ENCODE measurements at places on chromosomes 11 and 22. TPM values are rescaled to one million over a fixed set of nuclear protein-coding genes. Genes with fewer than 3 reads are reported as not detected.

SHISAL1 gene
- total RNA-seq = under 0.01 TPM

MPPED1 gene
- not detected for total RNA-seq

CRYAB gene
- 1.0 TPM for total RNA-seq

RELA gene
- 13.0 TPM for total RNA-seq

MAPK8IP2 gene
- 0.38 TPM for total RNA-seq

SCN2B gene
- not detected for total RNA-seq

OR51I1 gene
- not detected for total RNA-seq

TPBGL gene
- under 0.01 TPM for total RNA-seq

POU2AF1 gene
- not detected for total RNA-seq

CEP126 gene
- total RNA-seq = 0.38 TPM

GPHA2 gene
- not detected for total RNA-seq

All from bladder microvascular endothelial cell (primary cell).